GM04504 (cell line): ENCODE measurements at places on chromosomes 3 and 15.

DNA sequence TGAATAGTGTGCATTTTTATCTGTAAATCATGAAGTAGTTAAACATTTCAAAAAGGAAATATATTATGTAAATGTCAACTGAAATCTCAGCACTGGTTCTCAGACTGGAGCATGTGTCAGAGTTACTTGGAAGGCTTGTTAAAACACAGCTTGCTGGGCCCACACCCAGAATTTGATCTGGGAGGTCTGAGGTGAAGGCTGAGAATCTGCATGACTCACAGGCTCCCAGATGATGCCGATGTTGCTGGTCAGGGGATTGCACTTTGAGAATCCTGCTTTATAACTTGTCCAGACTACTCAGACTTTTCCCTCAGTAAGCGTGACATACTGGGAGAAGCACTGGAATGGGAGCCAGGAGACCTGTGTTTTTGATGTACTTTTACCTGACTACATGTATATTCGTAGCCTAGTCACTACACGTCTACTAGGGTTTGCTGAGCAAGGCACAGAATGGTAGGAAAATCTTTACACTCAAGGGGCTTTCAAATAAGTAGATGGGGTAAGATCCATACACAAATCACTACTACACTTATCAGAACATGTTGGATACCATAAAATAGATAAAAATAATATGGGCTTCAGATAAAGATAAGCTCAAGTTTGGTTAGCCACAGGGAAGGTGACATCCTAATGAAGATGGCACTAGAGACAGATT lies 77.1 kb upstream of the MEX3B start:
- peak; percentile 98 for DNase-seq

- no peak for DNase-seq
Measured at GRCh38 chr15:31159837-31160236, 58.3 kb upstream of the TRPM1 start.

GRCh38 chr15:73212424-73212823 lies 156.3 kb downstream of the HCN4 start:
- DNase-seq = no peak

DNA sequence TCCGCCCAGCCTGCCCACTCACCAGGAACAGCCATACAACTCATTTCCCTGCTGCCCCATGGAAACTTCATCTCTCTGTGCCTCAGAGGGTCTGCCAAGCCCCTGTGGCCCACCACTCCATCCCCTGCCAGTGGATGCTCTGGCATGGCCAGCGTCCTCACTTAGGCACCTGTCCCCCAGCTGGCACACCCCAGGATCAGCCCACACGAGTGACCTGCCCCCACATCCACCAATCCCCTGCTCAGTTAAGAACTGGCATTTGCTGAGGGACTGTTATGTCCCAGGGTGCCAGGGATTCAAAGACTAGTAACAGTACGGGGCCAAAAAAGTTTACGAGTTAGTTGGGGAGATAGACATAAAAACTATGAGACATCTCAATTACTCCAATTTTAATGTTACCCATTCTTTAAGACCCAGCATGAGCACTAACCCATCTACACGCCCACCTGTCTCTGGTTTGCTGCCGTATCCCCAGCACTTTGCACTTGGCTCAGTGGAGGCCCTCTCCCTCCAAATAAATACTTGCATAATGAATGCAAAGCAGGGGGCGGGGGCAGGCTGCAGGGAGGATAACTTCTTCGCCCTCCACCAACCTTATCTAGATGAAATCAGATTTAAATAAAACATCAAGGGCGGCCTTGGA lies 11.6 kb upstream of the BAHD1 start:
- no peak for DNase-seq

DNA sequence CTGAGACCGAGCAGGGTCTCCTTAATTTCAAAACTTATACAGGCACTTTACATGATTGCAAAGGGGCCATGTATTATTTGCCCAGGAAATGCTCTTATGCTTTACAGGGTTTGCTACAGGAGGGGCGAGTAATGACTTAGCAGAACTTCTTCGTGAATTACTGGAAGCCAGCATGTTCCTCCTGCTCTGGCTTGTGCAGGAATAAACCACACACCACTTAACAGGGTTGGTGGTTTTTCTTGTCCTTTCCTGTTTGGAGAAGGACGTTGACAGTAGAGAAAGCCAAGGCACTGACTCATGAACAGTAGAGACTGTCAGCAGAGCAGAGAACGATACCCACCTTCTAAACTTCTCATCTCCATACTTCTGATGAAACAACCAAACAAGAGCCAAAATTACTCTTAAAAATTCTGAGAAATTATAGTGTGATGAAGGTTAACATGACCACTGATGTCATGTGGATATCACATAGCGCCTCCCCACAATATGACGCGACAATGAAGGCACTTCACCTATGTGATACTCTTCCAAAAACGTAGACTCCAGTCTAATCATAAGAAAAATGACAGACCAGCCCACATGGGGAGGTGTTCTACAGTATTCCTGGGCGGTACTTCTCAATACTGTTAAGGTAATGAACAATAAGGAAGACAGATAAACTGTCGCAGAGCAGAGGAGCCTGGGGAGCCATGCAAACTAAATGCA lies 24.7 kb upstream of the MCTP2 start:
- DNase-seq = no peak

GRCh38 chr3:156685198-156685597 lies 10.8 kb downstream of the TIPARP start:
- DNase-seq = no peak

- DNase-seq = peak; percentile 73
Measured at GRCh38 chr3:8509961-8510360, 8.3 kb downstream of the LMCD1 start.

DNA sequence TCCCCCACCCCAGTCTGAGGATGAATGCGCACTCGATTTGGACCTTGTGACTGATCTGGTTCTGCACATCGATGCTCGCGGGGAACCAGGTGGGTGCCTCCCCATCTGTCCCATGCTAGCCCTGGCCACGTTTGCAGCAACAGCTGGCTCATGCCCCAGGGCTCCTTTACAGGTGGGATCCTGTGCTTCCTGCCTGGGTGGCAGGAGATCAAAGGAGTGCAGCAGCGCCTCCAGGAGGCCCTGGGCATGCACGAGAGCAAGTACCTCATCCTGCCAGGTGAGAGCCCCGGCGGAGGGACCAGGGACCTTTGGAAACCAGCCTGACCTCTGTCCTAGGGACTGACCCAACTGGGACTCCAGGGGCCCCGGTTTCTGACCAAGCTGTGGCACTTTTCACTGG lies 44.3 kb downstream of the DHX30 start:
- DNase-seq = no peak

DNA sequence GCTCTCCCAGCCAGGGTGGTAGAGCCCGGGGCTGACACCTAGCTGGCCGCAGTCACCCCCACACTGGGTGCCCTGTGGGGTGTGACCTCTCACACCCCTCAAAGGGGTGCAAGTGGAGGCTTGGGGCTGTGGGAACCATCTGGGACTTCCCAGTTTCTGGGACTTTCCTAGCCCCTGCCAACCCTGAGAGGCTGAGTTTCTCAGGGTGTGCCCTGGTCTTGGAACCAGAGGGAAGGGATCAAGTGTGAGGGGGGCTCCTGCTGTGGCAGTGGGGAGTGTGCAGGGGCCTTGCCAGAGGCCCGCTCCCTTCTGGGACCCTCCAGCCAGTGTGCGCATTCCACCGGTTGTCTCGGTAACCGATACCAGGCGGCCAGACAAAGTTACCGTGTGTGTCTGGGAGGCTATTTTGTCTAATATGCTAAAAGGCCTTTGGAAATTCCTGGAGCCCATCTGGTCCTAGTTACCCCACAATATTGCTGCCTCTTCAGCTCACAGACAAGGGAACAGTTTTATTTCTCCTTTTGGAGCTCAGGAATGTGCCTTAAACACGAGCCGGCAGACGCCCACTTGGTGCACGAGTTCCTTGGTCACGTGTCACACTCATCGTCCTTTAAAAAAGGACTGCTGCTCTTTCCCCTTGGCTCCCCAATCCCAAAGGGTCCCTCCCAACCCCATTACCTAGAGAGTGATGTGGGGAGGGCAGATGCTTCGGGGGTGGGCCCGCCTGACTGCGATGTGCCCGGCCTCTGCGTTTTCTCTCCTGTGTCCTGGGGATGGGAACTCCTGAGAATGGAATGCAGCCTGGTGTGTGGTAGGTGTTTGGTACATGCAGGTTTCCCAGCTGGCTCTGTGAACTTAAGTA lies 33.2 kb downstream of the HDAC11 start:
- DNase-seq = peak; percentile 71

DNA sequence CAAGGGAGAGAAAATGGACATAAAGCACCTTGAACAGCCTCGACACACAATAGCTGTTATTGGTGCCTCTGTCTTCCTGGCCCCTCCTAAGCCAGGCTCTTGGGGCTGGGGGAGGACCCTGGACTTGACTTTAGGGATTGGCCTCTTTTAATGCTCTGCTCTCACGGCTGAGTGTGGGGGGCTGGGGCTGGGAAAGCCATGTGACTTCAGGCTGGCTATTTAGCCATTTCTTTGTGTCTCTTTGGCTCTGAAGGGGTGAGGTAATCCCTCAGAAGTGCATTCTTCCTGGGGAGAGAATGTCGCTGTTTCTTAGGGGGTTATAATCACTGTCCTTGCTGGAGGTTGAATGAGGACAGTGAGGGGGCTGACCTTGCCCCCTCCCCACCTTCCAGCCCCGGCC lies 26.2 kb downstream of the MAGEF1 start:
- no peak for DNase-seq
